ENCODE measurements at places on chromosomes 12 and 14. TPM values are rescaled to one million over a fixed set of nuclear protein-coding genes. Genes with fewer than 3 reads are reported as not detected.

Gene EML5
- total RNA-seq: 0.40 TPM

Gene TSPAN9
- 38.5 TPM for total RNA-seq

Gene SLC2A14
- 0.60 TPM for total RNA-seq

Gene KLRD1
- total RNA-seq: not detected

Gene ZNF891
- 0.34 TPM for total RNA-seq

Gene AKAP6
- total RNA-seq: 0.29 TPM

Gene TSPAN19
- not detected for total RNA-seq

Gene KRT75
- total RNA-seq: 0.15 TPM

Gene PTPRR
- 0.27 TPM for total RNA-seq

Gene LRRIQ1
- total RNA-seq: 1.0 TPM

Gene KRT72
- not detected for total RNA-seq

Gene GPRC5A
- 256 TPM for total RNA-seq

Gene PTGDR
- not detected for total RNA-seq

Gene LTB4R2
- total RNA-seq: 3.4 TPM

Gene AKAP3
- total RNA-seq: 0.11 TPM

Gene APOF
- total RNA-seq: not detected

Gene SLC17A8
- total RNA-seq: not detected

Gene PSME2
- 137 TPM for total RNA-seq

Gene CCDC177
- total RNA-seq: 0.04 TPM

Gene C12orf50
- not detected for total RNA-seq

Gene SRGAP1
- total RNA-seq: 12.0 TPM

Gene VASH1
- 4.3 TPM for total RNA-seq

Gene MSI1
- total RNA-seq: 1.5 TPM

Gene CD69
- total RNA-seq: not detected

Gene LALBA
- not detected for total RNA-seq

Gene ACSM4
- total RNA-seq: not detected

Gene DCAF4
- 33.4 TPM for total RNA-seq

Gene KLRB1
- not detected for total RNA-seq

Gene OR6C2
- not detected for total RNA-seq

Gene USP5
- 86.8 TPM for total RNA-seq

Gene SYT1
- 5.6 TPM for total RNA-seq

Gene CCDC63
- total RNA-seq: not detected

Gene SDR9C7
- 0.05 TPM for total RNA-seq

Gene KERA
- not detected for total RNA-seq

Gene OR4M1
- not detected for total RNA-seq

Gene IRF9
- 16.1 TPM for total RNA-seq

Gene CTSG
- total RNA-seq: not detected

Gene VCPKMT
- 8.4 TPM for total RNA-seq

Gene ANKS1B
- total RNA-seq: 0.51 TPM

Gene SCNN1A
- 28.9 TPM for total RNA-seq

Gene DIO3
- 0.13 TPM for total RNA-seq

Gene DEPDC4
- 0.80 TPM for total RNA-seq

Gene CIROP
- not detected for total RNA-seq

Gene KRT3
- total RNA-seq: 0.06 TPM

Gene FAM186B
- 0.15 TPM for total RNA-seq

Data from A549 treated with dexamethasone at 1 μM for 4 hours (cell line).